Heart left ventricle (tissue), 16 donors: ENCODE measurements at places on chromosomes 4 and X.

GRCh38 chrX:148552775-148553174 is 52.4 kb downstream of the AFF2 start:
- DNase-seq, result no peak

GRCh38 chr4:113790478-113790877 is 28.9 kb upstream of the CAMK2D start:
- DNase-seq, result no peak

DNA sequence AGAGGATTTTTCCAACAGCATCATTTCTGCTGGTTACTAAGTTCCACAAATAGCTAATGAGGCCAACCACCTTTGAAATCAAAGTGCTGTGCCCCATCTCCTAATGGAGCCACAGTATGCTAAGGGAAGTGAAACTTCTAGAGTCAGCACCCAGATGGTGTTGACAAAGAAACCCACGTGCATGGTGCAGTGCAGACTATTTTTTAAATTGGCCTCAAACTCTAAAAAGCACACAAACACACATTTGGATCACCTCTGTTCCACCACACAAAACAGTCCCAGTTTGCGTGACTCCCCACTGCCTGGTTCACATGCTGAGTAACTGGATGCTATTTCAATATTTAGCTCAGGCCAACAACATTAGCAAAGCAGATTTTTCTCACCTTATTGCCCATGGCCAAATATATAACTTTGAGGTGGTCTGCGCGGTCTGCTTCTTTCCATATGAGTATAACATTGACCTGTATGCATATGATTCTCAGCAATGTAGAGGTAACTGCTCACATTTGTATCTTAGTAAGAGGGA is 69.9 kb downstream of the AMELX start:
- DNase-seq, result no peak

DNA sequence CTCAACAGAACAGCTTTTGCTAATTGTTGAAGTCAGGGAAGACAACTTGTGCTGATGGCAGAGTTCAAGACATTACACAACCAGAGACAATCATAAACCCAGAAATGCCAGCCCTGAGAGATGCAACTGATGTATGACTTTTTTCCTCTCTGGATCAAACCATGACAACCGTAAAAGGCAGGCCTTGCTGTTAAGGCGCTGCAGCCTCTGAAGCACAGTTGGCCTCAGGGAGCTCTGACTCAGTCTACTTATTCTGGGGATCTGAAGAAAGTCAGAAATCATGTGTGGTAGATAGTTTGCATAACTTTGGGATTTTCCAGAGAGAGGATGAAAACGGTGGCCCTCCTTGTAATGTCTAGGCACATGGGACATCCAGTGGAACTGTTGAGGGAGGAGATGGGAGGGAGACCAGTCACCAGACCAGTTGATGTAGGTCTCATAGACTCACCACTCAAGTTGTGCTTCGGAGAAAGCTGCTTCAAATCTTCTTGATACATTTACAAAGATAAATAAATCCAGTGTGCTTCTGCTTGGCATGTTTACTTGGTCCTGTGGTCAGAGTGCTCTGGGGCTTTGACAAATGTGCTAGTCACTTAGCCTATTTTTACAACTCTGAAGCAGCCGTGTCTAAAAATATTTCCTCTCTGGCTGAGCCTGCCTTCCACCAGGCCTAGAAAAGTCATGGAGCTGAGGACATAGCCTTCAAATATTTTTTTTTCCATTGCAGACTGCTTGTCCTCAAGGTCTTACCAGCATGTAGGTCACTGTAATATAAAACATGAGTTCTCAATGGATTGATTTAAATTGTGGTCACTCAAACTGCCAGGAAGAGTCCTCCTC is 7.5 kb downstream of the HADH start:
- DNase-seq, result no peak
